Activated CD4-positive, alpha-beta T cell treated with anti-CD3 and anti-CD28 coated beads for 24 hours (primary cell): ENCODE measurements at places on chromosomes 1 and 21.

DNA sequence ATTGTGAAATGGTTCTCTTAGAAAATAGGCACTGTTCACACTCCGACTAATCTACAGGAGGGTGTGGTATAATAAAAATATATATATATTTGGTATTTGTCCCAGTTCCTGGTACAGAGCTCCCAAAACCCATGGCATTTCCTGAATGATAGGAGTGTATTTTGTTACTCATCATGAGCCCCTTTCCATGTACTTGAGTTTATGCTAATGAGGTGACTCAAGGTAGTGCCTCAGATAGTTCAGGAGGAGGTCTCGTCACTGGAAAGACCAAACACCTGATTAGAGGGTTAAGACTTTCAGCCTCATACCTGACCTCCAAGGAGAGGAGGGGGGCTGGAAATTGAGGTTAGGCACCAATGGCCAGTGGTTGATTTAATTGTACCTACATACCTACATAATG is 57.9 kb downstream of the TTC3 start:
- DNase-seq, result no peak

DNA sequence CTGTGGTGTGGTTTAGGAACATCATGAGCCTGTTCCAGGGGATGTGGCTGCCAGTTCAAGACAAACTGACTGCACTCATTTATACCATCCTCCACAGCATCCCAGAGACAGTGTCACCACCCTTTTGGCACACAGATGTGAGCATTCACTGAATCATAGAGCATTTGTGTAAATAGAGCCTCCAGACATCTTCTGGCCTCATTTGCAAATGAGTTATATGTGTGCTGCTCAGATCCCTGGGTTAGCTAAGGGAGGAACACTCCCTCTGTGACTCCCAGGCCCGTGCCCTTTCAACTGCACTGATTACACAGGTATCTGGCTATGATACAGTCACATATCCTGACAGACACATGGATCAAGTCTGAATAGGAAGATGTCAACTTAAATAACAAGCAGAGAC is 351.5 kb upstream of the PLD5 start:
- DNase-seq, result no peak

DNA sequence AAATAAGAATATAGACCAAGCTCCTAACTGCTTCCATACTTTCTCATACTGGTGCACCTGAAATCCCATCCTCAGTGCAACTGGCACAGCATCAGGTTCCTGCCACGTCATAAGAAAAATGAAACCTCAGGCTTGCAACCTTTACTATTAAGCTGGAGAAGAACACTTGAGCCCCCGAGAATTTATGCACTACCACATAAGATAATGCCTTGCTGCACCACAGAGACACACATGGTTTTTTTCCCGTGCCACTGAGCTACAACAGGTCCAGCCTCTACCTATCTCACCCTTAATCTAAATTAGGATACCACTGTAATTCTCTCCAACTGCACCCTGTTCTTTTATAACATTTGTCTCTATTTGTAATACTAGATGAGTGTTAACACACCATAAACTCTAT is 174.5 kb downstream of the DENND1B start:
- no peak for DNase-seq

- DNase-seq, result no peak
Observed at GRCh38 chr1:228006786-228007048, at the start of gene WNT3A. Gene WNT3A (plus strand): TSS chr1:228006998. CDS start chr1:228007129, 131 bp downstream.

GRCh38 chr21:36694031-36694515 is 4.8 kb upstream of the SIM2 start:
- DNase-seq, result no peak

- DNase-seq, result no peak
Observed at GRCh38 chr1:50420689-50421365, 2.4 kb downstream of the DMRTA2 start.

- DNase-seq, result no peak
Observed at GRCh38 chr1:223243441-223244050, 100.5 kb upstream of the TLR5 start.

GRCh38 chr1:17851056-17851455 is 95.9 kb downstream of the ACTL8 start:
- DNase-seq, result no peak

DNA sequence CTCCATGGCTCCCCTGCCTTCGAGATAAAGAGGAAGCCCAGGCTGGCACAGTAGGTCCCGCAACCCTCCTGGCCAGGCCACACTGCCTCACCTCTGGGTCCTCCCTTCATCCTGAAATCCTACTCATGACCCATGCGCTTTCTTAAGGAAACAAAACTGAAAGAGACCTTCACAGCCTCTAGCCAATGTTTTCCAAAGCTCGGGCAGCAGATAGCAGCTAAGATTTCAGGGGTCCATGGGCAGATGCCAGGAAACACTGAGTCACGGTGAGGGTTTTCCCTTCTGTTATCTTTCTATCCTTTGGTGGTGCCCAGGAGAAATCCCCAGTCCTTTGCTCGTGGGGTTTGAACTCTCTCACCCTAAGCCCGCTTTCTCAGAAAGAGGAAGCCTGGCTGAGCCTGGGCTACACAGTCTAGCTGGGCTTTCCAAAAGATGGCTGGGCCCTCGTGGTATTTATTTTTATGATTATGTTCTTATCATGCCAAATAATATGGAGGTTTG is 26.6 kb downstream of the TTC39A start:
- no peak for DNase-seq

GRCh38 chr1:204293605-204294337 is 66.0 kb downstream of the PLEKHA6 start:
- DNase-seq, result no peak

- DNase-seq, result no peak
Observed at GRCh38 chr1:203268901-203269653, 36.2 kb upstream of the BTG2 start.

GRCh38 chr1:119045096-119045746 is 57.1 kb upstream of the TBX15 start:
- DNase-seq, result no peak

- no peak for DNase-seq
Observed at GRCh38 chr1:197696372-197696771, 78.9 kb downstream of the DENND1B start.

DNA sequence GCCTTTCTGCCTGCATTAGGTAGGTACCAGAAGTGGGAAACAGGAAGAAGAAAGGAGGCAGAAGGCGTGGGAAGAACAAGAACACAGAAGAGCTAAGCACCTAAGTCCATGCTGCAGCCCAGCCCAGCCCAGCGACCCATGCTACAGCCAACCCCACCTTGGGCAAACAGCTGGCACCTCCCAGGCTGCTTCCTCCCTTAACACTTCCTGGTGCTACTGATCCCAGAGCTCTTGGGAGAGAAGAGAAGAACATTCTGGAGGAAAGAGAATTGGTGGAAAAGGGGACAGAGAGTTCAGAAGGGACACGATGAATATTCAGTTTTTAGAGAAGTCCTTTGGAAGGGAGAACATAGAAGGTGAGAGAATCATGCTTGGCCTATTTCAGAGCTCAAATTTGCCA is 28.5 kb downstream of the PLEKHA6 start:
- DNase-seq, result no peak

DNA sequence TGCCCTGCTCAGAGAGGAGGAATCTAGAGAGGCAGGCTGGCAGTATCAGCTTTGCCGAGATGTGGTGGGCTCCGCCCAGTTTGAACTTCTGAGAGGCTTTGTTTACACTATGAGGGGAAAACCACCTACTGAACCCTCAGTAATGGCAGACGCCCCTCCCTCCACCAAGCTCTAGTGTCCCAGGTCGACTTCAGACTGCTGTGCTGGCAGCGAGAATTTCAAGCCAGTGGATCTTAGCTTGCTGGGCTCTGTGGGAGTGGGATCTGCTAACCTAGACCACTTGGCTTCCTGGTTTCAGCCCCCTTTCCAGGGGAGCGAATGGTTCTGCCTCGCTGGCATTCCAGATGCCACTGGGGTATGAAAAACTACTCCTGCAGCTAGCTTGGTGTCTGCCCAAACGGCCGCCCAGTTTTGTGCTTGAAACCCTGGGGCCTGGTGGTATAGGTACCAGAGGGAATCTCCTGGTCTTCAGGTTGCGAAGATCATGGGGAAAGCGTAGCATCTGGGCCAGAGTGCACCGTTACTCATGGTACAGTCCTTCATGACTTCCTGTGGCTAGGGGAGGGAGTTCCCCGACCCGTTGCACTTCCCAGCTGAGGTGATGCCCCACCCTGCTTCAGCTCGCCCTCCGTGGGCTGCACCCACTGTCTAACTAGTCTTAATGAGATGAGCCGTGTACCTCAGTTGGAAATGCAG is 43.6 kb downstream of the C21orf91 start:
- peak; percentile 29 for DNase-seq

- DNase-seq, result peak; percentile 8
Observed at GRCh38 chr1:240888039-240888786, 276.3 kb upstream of the GREM2 start.

DNA sequence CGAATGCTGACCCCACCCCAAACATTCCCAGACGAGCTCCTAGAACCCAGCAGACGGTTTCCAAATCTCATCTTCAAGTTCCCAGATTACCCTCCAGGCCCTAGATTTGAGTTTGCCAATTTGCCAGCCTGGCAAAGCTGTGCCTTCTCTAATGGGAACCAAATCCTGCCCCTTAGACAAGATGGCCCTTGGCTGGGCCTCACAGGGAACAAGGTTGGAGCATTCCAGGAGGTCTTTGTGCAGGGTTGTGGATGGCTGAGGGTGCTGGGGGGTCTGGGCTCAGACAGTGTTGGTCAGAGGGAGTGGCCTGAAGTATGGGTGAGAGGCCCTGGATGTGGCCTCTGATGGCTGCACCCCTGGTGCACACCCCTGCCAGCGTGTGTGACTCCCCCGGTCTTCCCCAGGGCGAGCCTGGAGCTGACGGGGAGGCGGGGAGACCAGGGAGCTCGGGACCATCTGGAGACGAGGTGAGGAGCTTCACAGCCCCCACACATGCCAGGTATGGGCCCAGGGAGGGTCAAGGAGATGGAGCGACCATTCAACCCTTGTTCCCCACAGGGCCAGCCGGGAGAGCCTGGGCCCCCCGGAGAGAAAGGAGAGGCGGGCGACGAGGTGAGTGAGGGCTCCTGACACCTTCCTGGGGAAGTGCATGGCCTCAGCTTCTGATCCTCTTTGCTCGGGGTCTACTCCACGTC is 10.2 kb downstream of the COL6A1 start:
- no peak for DNase-seq

- no peak for DNase-seq
Observed at GRCh38 chr1:165288350-165289120, 68.0 kb downstream of the LMX1A start.

DNA sequence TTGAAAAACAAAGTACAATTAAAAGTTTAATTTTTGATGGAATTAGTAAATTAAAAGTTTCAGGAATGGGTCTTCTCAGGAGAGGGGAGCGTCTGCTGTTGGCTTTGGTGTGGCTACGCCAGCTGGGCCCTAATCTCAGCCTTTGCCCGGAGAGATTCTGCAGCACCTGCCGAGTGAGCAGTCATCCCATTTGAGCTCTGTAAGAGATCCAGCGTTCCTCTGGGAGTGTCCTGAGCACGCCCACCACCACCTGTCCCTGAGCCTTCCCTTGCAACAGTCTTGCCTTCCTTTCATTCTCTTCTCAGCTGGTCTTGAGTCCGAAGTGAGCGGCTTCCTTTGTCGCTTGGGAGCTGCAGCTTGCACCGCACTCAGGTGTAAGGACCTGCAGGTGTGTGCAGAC is 263.1 kb downstream of the CAMTA1 start:
- DNase-seq, result no peak

DNA sequence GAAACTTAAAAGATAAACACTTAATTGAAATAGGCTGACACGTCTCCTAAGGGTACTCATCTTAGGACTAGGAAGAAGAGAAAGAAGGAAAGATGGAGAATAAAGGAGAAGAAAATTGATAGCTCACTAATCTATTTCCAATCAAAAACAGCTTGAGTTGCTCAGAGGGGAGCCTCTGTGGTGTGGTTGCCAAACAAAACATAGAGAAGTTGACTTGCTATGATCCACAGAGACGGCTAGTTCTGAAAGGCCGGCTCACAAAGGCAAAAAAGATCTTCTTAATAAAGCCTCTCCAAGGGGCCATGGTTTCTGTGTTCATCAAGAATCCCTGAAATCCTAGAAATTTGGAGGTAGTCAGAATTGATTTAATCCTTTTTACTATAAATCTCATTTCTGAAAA is 644.1 kb downstream of the LMO4 start:
- no peak for DNase-seq

DNA sequence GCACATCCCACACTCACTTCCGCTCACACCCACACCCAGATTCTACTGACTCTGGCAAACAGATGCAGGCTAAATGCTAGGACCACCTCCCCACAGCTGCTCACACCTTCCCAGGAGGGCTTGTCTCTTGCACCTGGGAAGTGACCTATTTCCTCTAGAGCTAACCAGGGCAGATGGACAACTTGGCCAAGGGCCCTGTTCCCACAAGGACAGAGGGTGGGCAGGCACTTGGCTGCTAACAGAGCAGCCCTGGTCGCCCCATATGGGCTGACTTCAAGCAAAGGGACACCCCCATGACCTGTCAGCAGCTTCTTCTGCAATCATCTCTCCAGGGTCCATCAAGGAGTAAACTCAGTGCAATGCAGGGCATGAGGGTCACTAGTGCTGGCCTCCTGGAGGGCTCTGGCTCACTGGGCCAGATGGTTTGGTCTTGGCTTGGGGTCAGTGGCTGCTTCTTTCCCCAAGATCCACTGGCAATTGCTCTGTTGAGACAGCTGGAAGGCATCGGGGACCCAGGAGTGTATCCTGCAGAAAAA is 641.5 kb downstream of the PLPP3 start:
- no peak for DNase-seq

GRCh38 chr1:109818271-109818987 is 54.7 kb upstream of the EPS8L3 start:
- no peak for DNase-seq

GRCh38 chr1:58732087-58732775 is 32.4 kb upstream of the MYSM1 start:
- no peak for DNase-seq

DNA sequence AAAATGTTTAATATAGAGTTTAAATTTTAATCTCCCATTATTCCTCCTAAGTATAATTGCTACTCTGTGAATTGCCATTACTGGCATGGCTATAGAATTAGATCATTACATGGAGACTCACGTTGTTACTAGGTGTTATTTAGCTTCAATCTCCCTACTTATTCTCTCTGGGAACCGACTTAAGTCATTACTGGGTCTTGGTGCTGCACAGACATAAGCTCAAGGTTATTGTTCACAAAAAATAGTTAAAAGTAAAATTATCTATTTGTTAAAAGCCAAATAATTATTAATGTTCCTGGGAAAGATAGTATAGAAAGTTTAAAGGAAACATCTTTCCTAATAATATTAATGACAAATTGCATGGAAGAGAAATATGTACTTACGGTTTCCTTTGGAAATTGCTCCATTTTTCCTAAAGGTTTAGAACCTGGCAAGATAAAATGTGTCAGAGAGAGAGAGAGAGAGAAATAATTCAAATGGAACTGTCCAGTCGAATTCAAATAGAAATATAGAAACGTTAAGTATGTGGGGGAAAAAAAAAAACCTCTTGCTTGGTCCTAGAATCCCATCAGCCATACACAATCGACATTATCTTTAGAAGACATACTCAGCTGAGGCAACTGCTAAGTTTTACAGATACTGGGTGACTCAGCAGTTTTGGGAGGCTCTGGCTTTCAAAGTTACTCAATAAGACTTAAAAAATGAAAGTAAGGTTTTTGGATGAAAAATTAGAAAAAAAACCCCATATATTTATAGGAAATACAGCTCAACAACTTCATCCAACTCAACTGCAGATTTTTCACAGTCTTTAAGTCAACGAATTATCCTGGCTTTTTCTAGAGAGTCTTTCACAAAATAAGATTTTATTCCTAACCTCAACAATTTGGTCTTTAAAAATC is at the start of gene SPTA1:
TSS of gene SPTA1 (minus strand) at position 605 of the 899 bp plus-strand sequence. CDS start at position 407, 198 bp downstream.
- no peak for DNase-seq

- no peak for DNase-seq
Observed at GRCh38 chr1:66333466-66334199, 200.3 kb upstream of the SGIP1 start.

- no peak for DNase-seq
Observed at GRCh38 chr1:224211206-224211962, 28.3 kb downstream of the DEGS1 start.
